Karpas-422 (cell line): ENCODE measurements at places on chromosomes 16 and 17.

- H3K27me3 ChIP-seq, result no peaks in the 10 kb centered on the region
- H3K27ac ChIP-seq, result no peak overlapping the region
- no peaks in the 10 kb centered on the region for H3K36me3 ChIP-seq
- no peak for DNase-seq
- H3K4me3 ChIP-seq, result no peak overlapping the region
These were observed 21.2 kb upstream of the TAOK1 start for GRCh38 chr17:29368926-29369325.

- DNase-seq, result no peak
- no peak overlapping the region for H3K4me3 ChIP-seq
- no peaks in the 10 kb centered on the region for H3K4me1 ChIP-seq
- no peaks in the 10 kb centered on the region for H3K27me3 ChIP-seq
- H3K27ac ChIP-seq, result no peak overlapping the region
These were observed 39.6 kb upstream of the DUSP14 start for GRCh38 chr17:37450112-37450511.

DNA sequence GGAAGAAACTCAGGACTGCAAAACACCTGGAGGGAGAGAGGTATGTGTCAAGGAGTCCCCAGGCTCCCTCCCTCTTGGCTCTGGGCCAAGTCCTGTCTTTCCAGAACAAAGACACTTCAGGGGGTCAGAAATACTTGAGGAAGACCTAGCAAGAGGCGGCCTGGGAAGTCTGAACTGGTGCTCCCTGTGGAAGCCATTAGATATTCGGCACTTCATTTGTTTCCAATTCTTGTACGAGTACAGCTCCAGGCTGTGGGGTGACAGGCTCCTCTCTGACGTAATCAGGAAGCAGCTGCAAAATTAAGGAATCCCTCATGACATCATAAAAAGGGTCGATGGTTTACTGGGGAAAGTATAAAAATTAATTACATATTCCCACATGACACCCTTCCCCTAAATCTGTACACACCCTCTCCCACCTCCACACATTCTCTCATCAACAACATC, 108.7 kb downstream of the SMG6 start:
- no peak overlapping the region for H3K4me3 ChIP-seq
- H3K36me3 ChIP-seq, result no peaks in the 10 kb centered on the region
- H3K27me3 ChIP-seq, result no peaks in the 10 kb centered on the region

- no peak overlapping the region for H3K27ac ChIP-seq
- DNase-seq, result no peak
- H3K4me3 ChIP-seq, result no peak overlapping the region
- H3K4me1 ChIP-seq, result no peaks in the 10 kb centered on the region
These were observed 59.2 kb downstream of the PITPNC1 start for GRCh38 chr17:67436233-67436632.

DNA sequence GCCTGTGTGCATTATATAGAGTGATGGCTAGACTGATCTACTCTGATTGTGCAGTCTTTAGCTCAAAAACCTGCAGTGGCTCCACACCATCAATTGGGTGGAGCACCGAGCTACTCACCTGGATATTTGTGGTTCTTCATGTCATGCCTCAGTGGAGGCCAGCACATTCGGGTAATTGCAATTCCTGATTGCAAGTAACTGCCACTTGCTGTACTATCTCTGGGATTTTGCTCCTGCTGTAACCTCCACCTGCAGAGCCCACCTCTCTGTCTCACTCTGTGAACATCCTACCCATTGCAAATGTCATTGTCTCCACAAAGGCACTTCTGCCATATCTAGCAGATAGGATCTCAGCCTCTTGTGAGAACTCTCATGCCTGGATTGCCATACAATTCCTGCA, 1.7 kb upstream of the CCL1 start:
- H3K27ac ChIP-seq, result no peak overlapping the region
- no peak for DNase-seq
- H3K4me1 ChIP-seq, result no peaks in the 10 kb centered on the region
- no peaks in the 10 kb centered on the region for H3K36me3 ChIP-seq
- H3K27me3 ChIP-seq, result no peaks in the 10 kb centered on the region

DNA sequence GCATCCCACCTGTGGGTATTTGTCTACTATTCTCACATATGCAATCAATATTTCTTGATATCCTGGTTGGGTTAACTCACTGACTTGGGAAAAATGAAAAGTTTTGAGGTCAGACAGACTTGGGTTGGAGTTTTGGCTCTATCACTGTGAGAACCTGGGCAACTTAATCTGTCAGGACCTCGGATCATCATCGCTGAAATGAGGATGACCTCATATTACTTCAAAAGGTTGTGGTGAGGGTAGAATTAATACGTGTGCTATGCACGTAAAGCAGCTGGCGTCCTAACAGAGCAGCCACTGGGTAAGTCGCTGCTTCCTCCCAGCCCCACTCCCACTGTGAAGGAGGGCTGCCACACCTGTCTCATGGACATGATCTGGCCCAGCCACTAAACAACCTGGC, 57.3 kb downstream of the COG7 start:
- H3K27ac ChIP-seq, result no peak overlapping the region
- H3K36me3 ChIP-seq, result peaks cover 4% of the 10 kb centered on the region; the same call in 1 of the 2 replicates
- no peaks in the 10 kb centered on the region for H3K4me1 ChIP-seq
- no peak overlapping the region for H3K4me3 ChIP-seq

GRCh38 chr16:8374586-8375231, 215.6 kb downstream of the TMEM114 start:
- H3K36me3 ChIP-seq, result no peaks in the 10 kb centered on the region
- no peaks in the 10 kb centered on the region for H3K27me3 ChIP-seq
- H3K4me3 ChIP-seq, result no peak overlapping the region

DNA sequence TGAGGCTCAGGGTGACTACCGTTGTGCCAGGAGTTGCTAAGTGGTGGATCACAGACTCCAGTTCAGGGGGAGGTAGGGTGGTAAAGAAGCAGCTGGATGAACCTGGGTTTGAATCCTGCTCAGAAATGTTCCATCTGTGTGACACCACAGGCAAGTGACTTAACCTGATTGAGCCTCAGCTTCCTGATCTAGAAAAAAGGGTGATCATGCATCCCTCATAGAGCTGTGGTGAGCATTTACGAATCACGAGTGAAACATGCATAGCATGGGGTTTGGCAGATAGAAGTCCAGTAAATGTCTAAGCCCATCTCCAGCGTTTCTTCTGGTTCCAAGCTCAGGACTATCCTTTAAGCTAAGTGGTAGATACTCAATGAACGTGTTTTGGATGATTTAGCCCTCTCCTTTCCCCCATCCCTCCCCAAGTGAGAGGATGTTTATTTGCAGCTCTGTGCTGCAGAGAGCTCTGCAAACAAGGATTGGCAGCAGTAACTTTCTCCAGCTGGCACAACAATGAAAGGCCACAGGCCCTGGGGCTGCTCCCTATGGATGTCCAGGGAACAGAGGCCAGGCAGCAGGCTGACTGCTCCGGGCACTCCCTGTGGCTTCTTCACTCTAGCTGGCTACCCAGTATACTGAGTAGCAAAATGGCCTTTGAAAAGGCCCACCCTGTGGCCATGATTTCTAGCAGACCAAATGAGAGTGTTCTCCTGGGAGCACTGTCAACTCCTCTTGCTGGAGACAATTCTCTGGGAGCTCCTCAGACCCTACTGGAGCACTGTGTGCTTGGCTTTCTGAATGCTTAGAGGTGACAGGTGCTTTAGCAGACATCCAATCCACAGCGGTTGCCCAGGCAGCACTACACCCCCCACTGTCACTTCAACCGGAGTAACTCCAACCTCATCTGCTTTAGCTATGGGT, 21.3 kb downstream of the CA4 start:
- H3K4me3 ChIP-seq, result no peak overlapping the region
- H3K27me3 ChIP-seq, result no peaks in the 10 kb centered on the region
- peak overlapping the region; percentile 33; the same call in 1 of the 2 replicates for H3K27ac ChIP-seq
- no peak for DNase-seq
- peaks cover 19% of the 10 kb centered on the region for H3K4me1 ChIP-seq

GRCh38 chr17:37031493-37032083, 82.8 kb downstream of the AATF start:
- H3K4me1 ChIP-seq, result no peaks in the 10 kb centered on the region
- no peak overlapping the region for H3K27ac ChIP-seq
- no peaks in the 10 kb centered on the region for H3K27me3 ChIP-seq
- peaks cover 14% of the 10 kb centered on the region; the same call in 1 of the 2 replicates for H3K36me3 ChIP-seq
- DNase-seq, result no peak

DNA sequence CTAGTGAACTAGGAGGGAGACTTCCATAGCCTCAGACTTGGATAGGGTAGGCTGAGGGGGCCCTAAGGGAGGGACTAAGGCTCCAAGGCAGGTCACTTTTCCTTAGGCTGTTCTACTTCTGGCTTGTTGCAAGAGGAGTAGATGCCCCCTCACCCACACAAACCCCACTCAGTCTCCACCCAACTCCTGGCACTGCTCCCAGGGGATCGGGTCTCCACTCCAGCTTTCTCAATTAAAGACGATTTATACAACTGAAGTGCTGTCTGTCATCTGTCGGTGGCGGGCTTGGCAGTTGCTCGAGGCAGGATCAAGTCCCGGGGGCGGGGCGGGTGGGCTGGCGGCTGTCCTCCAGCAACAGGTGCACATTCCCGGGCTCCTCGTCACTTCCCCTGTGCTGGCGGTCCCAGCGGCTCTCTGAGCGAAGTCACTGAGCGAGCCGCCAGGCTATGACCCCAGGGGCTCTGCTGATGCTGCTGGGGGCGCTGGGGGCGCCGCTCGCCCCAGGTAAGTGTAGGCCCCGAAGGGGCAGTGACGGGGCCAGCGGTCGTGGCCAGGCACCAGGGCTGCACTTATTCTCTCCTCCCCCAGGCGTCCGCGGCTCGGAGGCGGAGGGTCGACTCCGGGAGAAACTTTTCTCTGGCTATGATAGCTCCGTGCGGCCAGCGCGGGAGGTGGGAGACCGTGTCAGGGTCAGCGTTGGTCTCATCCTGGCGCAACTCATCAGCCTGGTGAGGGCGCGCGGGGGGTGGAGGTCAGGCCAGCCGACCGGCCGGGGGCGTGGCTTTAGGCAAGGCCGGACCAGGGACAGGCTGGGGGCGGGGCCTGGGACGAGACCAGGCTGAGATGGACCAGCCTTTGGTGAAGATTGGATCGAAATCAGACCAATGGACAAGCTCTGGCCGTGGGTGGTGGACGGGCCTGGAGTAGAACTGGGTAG, at the start of gene CHRNB1:
Gene CHRNB1, plus strand, starts transcription at position 380 of the 937 bp plus-strand sequence. Its CDS starts 67 bp downstream, at position 447.
- H3K27ac ChIP-seq, result no peak within 1 kb of the TSS
- H3K4me3 ChIP-seq, result peak within 1 kb of the TSS; percentile 60
- H3K4me1 ChIP-seq, result peaks cover 20% of the 10 kb centered on the region
- H3K27me3 ChIP-seq, result no peaks in the 10 kb centered on the region

DNA sequence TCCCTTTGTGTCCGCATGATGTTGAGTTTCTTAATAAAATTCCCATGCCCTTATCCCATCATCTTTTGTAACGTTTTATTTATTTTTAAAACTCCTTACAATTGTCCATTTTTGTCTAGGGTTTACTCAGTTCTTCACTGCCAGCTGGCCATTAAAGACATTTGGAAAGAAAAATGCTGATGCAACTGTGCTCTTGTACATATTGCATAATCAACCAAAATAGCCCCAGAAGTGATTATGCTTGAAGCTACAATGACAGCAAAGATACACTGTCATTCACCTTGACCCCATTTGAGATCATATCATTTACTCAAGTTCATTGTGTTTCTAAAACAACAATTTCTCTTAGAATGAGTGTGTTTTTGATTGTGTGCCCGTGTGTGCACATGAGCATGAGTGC, 1074.6 kb upstream of the RBFOX1 start:
- no peak for DNase-seq
- H3K36me3 ChIP-seq, result no peaks in the 10 kb centered on the region
- H3K4me1 ChIP-seq, result no peaks in the 10 kb centered on the region

DNA sequence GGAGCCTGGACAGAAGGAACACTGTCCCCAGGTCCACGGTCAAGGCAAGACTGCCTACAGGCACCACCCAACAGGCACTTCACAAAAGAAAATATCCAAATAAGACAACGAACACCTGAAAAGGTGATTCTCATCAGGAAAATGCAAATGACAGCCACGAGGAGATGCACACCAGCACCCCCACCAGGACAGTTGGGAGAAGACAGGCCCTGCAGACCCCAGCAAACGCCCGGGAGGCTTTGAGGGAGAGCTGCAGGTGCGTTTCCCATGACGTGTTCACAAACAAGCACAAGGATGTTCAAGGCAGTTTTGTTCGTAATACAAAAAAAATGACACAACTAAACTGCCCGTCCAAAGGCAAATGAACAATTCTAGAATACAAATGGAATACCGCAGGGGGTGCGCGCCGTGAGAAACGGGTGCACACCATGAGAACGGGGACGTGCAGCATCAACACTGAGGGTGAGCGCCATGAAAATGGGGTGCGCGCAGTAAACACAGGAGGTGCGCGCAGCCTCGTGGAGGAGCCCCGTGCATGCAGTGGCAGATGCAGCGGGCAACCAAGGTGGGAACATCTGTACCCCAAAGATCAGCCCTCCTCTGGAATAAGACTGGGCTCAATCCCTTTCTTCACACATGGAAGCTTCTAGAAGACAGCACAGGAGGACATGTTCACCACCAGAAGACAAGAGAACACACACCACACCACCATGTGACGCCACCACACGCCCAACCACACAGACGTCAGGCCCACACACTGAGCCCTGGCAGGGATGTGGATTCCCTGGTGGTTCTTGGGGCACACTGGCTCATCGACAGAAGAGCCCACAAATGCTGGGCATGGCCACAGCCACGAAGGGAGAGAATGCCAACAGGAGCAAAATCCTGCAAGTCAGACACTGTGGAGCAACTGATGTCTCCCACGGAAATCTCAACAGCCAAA, 91.2 kb downstream of the ZNF778 start:
- peak; percentile 73 for DNase-seq
- no peaks in the 10 kb centered on the region for H3K27me3 ChIP-seq
- H3K4me3 ChIP-seq, result no peak overlapping the region
- peaks cover 15% of the 10 kb centered on the region for H3K4me1 ChIP-seq
- no peak overlapping the region for H3K27ac ChIP-seq
- no peaks in the 10 kb centered on the region for H3K36me3 ChIP-seq

DNA sequence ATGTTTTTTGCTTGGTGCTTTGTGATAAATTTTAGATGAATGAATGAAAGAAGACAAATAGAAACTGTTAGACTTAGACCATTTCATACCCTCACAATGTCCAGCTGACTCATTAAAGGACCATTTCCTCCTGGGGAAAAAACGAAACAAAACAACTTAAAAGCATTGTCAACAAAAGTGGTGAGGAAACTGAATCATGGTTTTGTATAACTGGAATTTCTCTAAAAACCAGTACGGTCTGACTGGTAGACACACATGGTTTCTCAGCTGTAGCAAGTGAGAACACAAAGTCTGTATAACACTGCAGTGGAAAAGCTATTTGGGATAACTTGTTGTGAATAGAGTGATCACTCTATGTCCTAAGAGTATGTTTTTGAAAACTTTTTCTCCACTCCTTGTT, 5.3 kb upstream of the DDX52 start:
- H3K4me1 ChIP-seq, result peaks cover 5% of the 10 kb centered on the region
- H3K27me3 ChIP-seq, result no peaks in the 10 kb centered on the region
- no peak overlapping the region for H3K4me3 ChIP-seq
- no peak overlapping the region for H3K27ac ChIP-seq
- H3K36me3 ChIP-seq, result no peaks in the 10 kb centered on the region

GRCh38 chr17:10075919-10076318, 122.5 kb downstream of the GAS7 start:
- H3K27me3 ChIP-seq, result no peaks in the 10 kb centered on the region
- H3K36me3 ChIP-seq, result no peaks in the 10 kb centered on the region
- no peak overlapping the region for H3K4me3 ChIP-seq
- no peak overlapping the region for H3K27ac ChIP-seq
- peaks cover 18% of the 10 kb centered on the region for H3K4me1 ChIP-seq
- no peak for DNase-seq
